Activated T-helper 2 cell treated with anti-CD3 and anti-CD28 coated beads, Interferon-gamma antibody, Interleukin-2, Interleukin-4, amounts not matched to agents 10 μg/mL and 5 μg/mL and 100 μg/mL, durations not matched to agents 14 hours and 24 hours and 36 hours (primary cell): ENCODE measurements at places on chromosomes 7 and 10.

- no peak overlapping the region for H3K4me3 ChIP-seq
- H3K4me1 ChIP-seq, result no peaks in the 10 kb centered on the region
- no peaks in the 10 kb centered on the region for H3K36me3 ChIP-seq
- DNase-seq, result no peak
Measured at GRCh38 chr10:71421075-71421434, 24.3 kb downstream of the CDH23 start.

DNA sequence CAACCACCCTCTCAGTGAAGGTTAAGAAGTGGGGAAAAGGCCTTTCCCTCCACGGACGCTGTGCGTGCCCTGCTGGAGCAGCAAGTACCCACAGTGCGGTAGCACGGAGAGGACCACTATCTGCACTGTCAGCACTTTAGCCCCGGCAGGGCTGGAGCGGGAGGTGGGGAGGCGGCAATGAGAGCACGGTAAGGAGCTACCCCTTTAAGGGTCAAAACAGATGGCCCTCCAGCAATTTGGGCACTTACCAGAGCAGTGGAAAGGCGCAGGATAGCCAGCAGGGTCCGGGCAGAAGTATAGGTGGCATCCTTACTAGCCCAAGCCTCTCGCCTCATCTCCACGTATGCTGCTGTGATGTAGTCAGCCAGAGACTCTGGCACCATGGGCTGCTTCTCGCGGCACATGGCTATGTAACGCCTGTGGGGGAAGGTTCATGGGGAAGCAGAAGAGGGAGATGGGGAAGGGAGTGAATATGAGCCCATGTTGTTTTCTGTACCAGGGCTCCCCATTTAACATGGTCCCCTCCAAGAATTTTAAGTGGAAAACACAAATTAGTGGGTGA, 5.2 kb downstream of the COPS6 start:
- no peak overlapping the region for H3K27ac ChIP-seq
- peaks cover 33% of the 10 kb centered on the region for H3K4me1 ChIP-seq
- no peak overlapping the region for H3K4me3 ChIP-seq
- DNase-seq, result no peak

DNA sequence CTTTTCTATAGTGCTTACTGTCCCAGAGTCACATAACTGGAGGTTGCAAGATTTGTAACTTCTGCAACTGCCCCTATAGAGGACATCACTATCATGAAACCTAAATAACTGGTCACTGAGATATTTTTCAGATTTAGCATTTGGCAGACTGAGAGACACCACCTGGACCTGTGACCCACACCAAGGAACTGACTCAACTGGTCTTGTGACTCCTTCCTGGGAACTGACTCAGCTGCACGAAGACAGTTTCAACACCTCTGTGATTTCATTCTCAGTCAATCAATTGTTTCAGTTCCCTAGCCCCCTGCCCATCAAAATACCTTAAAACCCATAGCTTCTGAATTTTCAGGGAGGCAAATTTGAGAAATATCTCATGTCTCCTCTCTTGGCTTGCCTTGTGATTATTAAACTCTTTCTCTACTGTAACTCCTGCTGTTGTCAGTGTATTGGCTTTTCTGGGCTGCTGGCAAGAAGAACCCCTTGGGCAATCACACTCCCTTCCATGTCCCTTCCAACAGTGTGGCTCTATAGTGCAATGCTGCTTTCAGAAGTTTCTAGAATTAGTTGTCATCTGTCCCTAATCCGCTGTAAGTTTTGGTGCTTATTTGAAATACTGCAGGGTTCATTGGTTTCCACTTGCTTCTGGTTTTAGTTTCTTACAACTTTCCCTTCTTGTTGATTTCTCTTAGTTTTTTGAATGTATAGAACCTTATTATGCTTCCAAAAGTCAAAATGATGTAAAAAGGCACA, 127.8 kb upstream of the ADCY1 start:
- peaks cover 15% of the 10 kb centered on the region for H3K4me1 ChIP-seq
- H3K27ac ChIP-seq, result no peak overlapping the region
- H3K4me3 ChIP-seq, result no peak overlapping the region

DNA sequence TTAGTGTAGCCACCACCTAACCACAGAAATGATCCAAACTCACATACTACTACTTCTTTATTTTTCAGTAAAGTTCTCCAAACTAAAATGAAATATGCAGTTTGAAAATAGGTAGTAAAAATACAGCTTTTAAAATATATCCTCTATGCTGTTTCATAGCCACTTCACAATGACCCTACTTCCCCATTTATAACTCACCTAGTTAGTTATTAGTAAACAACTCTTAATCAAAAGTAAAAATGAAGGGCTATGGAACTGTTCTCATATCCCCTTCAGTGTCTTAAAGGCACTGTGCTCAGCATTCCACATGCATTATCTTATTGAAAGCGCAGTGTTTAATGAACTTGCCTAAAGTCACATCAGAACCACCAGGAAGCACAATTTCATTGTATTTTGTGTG, 43.5 kb downstream of the KMT2C start:
- peaks cover 6% of the 10 kb centered on the region for H3K4me1 ChIP-seq
- no peaks in the 10 kb centered on the region for H3K27me3 ChIP-seq
- H3K36me3 ChIP-seq, result no peaks in the 10 kb centered on the region
- DNase-seq, result no peak
- no peak overlapping the region for H3K27ac ChIP-seq

- H3K4me3 ChIP-seq, result peak overlapping the region; percentile 100
- H3K27ac ChIP-seq, result peak overlapping the region; percentile 97
Measured at GRCh38 chr10:90871279-90871765, 452 bp upstream of the RPP30 start.

DNA sequence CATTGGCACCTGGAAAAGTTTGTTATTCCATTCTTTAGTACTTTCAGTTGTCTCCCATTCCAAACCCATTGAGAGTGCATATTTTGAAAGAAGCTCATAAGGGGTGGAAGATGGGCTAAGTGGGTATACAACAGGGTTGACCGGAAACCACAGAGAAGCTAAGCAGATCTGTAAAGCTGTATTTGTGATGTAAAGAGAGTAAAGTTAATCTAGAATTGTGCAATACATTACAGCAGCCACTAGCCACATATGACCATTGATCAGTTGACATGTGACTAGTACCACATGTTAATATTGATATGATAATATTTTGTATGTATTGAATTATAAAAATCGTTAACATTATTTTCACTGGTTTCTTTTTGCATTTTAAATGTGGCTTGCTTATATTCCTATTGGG, 4.9 kb upstream of the PNLIP start:
- no peaks in the 10 kb centered on the region for H3K36me3 ChIP-seq
- H3K27me3 ChIP-seq, result no peaks in the 10 kb centered on the region
- DNase-seq, result no peak
- no peak overlapping the region for H3K4me3 ChIP-seq

DNA sequence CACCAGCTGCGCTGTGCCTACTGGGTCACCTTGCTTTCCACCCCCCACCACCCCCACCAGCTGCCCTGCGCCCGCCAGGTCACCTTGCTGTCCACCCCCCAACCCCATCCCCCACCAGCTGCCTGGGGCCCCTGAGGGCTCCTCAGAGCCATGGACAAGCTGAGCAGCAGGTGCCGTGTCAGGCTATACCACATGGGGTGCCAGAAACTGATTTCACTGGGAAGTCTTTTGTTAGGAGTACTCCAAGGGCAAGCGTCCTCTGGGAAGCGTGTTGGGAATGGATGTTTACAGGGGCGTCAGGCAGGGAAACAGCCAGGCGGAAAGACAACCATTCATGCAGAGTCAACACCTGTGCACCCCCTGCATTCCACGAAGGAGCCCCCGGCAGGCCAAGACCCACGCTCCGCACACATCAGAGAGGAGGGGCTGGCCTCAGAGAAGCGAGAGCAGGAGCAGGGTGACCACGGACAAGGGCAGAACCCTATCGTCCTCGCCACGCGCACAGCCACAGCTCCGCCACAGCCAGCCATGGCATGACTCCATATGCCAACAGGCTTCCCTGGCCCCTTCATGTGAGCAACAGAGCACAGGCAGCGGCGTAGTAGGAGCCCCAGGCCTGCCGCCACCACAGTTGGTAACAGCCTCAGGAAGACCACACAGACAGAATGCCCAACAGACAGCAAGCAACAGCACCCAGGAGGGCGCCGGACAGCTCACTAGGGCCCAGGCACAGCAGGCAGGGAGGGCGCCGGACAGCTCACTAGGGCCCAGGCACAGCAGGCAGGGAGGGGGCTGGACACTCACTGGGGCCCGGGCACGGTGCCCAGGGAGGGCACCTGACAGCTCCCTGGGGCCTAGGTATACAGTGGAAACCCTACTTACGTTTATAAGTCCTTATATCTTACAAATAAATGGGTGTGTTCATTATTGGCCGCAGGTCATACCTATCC, 180.8 kb downstream of the MAD1L1 start:
- no peak overlapping the region for H3K27ac ChIP-seq
- no peaks in the 10 kb centered on the region for H3K4me1 ChIP-seq
- no peaks in the 10 kb centered on the region for H3K27me3 ChIP-seq
- no peak for DNase-seq

DNA sequence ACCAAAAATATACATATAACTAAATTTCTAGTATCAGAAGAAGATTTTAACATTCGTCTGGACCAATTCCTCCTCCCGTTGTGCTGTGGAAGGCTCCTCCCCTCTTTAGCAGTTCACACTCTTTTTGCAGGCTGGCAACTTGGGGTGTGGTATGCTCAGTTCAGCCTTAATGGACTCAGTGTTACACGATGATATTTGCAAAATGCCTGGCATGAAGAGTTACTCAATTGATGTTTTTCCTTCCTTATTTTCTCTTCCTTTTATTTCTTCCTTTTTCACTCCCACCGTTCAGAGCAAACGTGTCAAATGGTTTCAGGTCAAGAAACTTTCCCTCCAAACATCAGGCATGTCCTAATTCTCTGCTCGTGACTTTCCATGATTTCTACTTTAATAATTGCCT, 248.3 kb downstream of the PHF14 start:
- H3K27ac ChIP-seq, result no peak overlapping the region
- no peak for DNase-seq
- H3K4me3 ChIP-seq, result no peak overlapping the region
- H3K27me3 ChIP-seq, result peaks cover 14% of the 10 kb centered on the region

- DNase-seq, result no peak
- H3K27me3 ChIP-seq, result no peaks in the 10 kb centered on the region
- H3K27ac ChIP-seq, result no peak overlapping the region
- H3K36me3 ChIP-seq, result no peaks in the 10 kb centered on the region
- H3K4me1 ChIP-seq, result no peaks in the 10 kb centered on the region
Measured at GRCh38 chr10:20674926-20675325, 222.2 kb downstream of the NEBL start.

DNA sequence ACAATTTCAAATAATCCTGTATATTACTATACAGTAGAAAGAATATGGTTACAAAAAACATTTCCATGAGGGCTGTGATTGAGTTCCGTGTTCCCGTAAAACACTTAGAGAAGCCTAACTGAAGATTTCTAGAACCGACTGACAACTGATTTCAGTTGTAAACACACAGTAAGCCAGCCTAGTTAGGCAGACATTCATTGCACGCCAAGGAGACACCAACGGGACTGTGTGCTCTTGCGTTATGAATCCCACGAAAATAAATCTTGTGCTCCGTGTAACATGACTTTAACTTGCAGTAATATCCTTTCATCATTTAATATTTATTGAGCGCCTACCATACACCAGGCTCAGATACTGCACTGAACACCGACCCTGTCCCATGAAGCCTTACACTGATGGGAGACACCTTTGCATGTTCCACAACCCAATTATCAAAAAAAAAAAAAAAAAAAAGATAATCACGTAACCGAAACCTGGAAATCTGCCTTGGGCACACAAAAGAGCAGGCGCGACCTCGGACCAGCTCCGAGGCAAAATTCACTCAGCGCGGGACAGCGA, 420 bp upstream of the KLHL7 start:
- H3K36me3 ChIP-seq, result peaks cover 5% of the 10 kb centered on the region
- no peaks in the 10 kb centered on the region for H3K27me3 ChIP-seq
- peaks cover 30% of the 10 kb centered on the region for H3K4me1 ChIP-seq
- peak overlapping the region; percentile 93 for H3K4me3 ChIP-seq

DNA sequence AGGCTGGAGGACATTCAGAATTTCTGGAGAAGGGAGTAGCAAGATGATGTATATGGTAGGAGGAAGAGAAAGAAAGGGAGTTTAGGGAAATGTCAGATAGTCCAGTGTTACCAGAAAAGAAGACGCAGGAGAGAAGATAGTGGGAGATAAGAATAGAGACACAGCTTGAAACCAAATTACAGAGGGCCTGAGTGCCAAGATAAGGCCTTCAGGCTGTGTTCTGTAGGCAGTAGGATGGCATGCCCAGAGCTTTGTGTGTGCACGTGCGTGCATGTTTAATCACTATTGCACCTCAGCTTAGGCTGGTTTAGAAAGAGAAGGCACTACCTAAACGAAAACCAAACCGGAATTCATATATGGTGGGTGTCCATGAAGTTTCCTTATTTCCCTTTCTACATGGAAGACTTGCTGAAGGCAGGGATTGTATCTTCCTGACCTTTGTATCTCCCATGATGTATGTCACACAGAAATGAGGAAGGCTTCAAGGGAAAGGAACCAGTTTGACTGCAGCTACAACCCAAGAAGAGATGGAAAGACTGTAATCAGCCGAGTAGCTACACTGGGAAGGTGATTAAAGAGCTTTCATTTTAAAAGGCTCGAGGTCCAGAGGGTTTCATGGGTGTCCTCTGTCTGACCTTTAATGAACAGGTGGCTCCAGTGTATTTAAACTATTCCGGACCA, 35.8 kb upstream of the BHLHA15 start:
- H3K27me3 ChIP-seq, result no peaks in the 10 kb centered on the region
- DNase-seq, result no peak
- H3K4me1 ChIP-seq, result no peaks in the 10 kb centered on the region
- H3K27ac ChIP-seq, result no peak overlapping the region
- H3K36me3 ChIP-seq, result peaks cover 3% of the 10 kb centered on the region

- DNase-seq, result no peak
- peaks cover 20% of the 10 kb centered on the region for H3K4me1 ChIP-seq
- H3K4me3 ChIP-seq, result no peak overlapping the region
- H3K27me3 ChIP-seq, result peaks cover 43% of the 10 kb centered on the region
- no peaks in the 10 kb centered on the region for H3K36me3 ChIP-seq
- H3K27ac ChIP-seq, result no peak overlapping the region
Measured at GRCh38 chr10:43801140-43801539, 152.5 kb upstream of the ZNF32 start.

- H3K27me3 ChIP-seq, result no peaks in the 10 kb centered on the region
- no peaks in the 10 kb centered on the region for H3K4me1 ChIP-seq
Measured at GRCh38 chr10:121493521-121493920, 104.7 kb downstream of the FGFR2 start.

DNA sequence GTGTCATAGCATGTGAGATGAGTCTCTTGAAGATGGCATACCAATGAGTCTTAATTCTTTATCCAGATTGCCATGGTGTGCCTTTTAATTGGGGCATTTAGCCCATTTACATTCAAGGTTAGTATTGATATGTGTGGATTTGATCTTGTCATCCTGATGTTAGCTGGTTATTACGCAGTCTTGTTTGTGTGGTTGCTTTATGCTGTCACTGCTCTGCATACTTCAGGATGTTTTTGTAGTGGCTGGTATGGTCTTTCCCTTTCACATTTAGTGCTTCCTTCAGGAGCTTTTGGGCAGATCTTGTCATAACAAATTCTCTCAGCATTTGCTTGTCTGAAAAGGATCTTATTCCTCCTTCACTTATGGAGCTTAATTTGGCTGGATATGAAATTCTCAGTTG, 16.5 kb downstream of the FAM25A start:
- no peak for DNase-seq
- no peaks in the 10 kb centered on the region for H3K36me3 ChIP-seq
- H3K4me1 ChIP-seq, result no peaks in the 10 kb centered on the region
- H3K27ac ChIP-seq, result no peak overlapping the region

GRCh38 chr7:108020585-108020984, 17.6 kb upstream of the LAMB1 start:
- no peak for DNase-seq
- no peak overlapping the region for H3K4me3 ChIP-seq
- peaks cover 19% of the 10 kb centered on the region for H3K27me3 ChIP-seq
- H3K36me3 ChIP-seq, result no peaks in the 10 kb centered on the region
